WERI-Rb-1 (cell line): ENCODE measurements at places on chromosomes 5 and 9.
A peak's percentile ranks its signal among the peaks of the same experiment; 100 is the strongest.

GRCh38 chr9:88184976-88185375 is 46.7 kb upstream of the SPATA31C2 start:
- no peak for DNase-seq

DNA sequence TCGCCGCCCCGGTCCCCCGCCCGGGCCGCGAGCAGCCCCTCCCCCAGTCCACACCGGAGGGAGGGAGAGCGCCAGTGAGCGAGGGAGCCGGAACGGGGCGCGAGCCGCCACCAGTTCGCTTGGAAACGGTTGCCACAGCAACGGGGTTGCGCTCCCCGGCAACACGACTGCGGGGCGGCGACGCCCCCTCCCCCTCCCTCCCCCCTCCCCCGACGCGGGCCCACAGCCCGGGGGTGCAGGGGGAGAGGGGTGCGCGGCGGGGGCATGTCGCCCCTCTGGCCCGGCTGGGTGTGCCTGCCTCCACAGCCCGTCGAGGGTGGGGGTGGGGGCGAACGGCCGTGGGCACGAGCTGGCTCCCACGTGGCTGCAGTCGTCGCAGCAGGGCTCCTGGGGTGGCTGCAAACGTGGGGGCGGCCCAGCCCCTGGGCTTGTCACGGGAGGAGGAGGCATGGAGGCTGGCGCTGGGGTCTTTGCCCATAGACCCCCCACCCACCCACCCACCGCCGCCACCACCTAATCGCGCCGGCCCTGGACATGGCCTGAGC is 524 bp downstream of the PRR7 start:
- peak; percentile 42 for DNase-seq

- DNase-seq, result no peak
Measured at GRCh38 chr5:14009575-14009974, 65.1 kb upstream of the DNAH5 start.

GRCh38 chr5:99104538-99105132 is 175.8 kb upstream of the CHD1 start:
- DNase-seq, result no peak

GRCh38 chr5:87170799-87171198 is 96.9 kb upstream of the RASA1 start:
- DNase-seq, result no peak

- peak; percentile 72 for DNase-seq
Measured at GRCh38 chr9:122095010-122095767, 2.1 kb upstream of the TTLL11 start.
